ENCODE measurements at places on chromosomes 2 and 18. TPM values are rescaled to one million over a fixed set of nuclear protein-coding genes. Genes with fewer than 3 reads are reported as not detected.
A peak's percentile ranks its signal among the peaks of the same experiment; 100 is the strongest.

GRCh38 chr2:144547494-144547893 lies 27.6 kb upstream of the ZEB2 start:
- no peak for DNase-seq

DNA sequence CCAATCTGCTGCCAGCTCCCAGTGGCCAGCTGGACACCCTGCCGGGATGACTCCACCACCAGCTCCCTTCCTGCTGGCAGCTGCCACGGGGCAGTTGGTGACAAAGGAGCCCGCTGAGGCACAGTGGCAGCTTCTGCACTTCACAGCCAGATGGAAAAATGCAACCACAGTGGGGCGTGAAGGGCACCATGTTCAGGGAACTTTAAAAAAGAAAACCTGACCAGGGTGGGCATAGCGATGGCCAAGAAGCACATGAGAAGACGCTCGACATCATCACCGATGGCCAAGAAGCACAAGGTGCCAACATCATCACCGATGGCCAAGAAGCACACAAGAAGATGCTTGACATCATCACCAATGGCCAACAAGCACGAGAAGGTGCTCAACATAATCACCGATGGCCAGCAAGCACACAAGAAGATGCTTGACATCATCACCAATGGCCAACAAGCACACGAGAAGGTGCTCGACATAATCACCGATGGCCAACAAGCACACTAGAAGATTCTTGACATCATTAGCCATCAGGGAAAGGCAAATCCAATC lies 243.5 kb downstream of the EIPR1 start:
- no peak for DNase-seq

GRCh38 chr18:26133652-26134051 lies at the start of gene PSMA8:
TSS of gene PSMA8 (plus strand) at chr18:26133869. CDS start at chr18:26133966, 97 bp downstream.
- no peak for DNase-seq

- DNase-seq: no peak
Observed at GRCh38 chr2:180653481-180653880, 326.9 kb upstream of the UBE2E3 start.

The LIMS3 gene
- 5.2 TPM for polyA plus RNA-seq

DNA sequence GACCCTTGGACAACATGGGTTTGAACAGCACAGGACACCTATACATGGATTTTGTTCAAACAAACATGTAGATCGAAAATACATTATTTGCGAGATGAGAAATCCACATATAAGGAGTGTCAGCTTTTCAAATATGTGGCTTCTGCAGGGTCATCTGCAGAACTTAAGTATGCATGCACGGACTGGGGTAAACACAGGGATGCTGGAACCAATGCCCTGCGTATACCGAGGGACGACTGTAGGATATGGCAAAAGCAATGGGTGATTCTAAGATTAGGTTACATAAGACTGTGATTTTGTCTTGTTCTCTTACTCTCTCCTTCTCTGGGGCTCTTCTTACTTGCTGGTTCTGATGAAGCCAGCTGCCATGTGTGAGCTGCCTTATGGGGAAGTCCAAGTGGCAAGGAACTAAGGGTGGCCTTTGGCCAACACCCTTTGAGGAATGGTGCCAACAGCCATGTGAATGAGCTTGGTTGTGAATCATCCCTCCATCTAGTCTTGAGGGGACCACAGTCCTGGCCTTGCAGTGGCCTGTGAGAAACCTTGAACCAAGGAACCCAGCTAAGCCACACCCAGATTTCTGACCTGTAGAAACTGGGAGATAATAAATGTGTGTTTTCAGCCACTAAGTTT lies 66.5 kb downstream of the EVA1A start:
- DNase-seq: no peak

GRCh38 chr2:71466301-71467179 lies 13.2 kb downstream of the DYSF start:
- peak; percentile 91 for DNase-seq

DNA sequence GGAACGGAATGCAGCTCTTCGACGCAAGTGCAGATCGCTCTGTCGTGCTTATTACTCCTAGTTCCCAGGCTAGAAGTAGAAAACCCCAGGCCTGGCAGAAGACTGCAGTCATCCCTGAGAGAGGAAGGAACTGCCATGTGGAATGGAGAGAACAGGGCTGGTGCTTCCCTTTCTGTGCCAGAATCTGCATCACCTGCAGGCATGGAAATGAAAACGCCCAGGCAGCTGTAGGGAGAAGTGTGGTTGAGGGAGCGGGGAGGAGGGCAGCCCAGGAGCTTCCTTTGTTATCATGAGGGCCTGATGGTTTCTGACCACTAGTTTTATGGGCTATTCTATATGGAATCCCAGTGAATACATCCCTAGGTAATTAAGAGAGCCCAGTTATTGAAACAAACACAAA lies 79.4 kb upstream of the SMIM21 start:
- no peak for DNase-seq

The PDE11A gene
- polyA plus RNA-seq: 1.7 TPM

The CIDEA gene
- polyA plus RNA-seq: not detected

GRCh38 chr2:172848519-172848918 lies 112.9 kb downstream of the RAPGEF4 start:
- DNase-seq: peak; percentile 92

DNA sequence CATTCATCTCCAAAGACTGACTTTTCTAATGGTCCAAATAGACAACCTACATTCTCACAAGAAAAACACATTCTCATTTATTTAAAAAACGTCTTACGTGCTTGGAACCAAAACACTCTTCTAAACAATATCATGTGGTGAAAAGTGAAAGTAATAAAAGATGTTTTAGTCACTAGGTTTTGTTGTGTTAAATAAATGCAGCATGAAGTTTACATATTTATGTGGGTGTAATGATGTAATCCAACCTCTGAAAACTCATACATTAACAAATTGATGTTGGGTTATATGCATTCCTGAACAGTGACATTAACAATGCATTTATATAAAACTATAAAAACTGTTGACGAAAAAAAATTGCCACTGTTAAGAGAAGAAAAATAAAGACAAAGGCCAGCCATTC lies 55.1 kb upstream of the ACVR2A start:
- DNase-seq: no peak

GRCh38 chr2:15968280-15969178 lies 28.2 kb downstream of the MYCN start:
- no peak for DNase-seq

The MAL gene
- polyA plus RNA-seq: not detected

The KIAA2012 gene
- 0.05 TPM for polyA plus RNA-seq

- DNase-seq: no peak
Observed at GRCh38 chr2:16330571-16330970, 335.1 kb downstream of the CYRIA start.

The RNF181 gene
- polyA plus RNA-seq: 276 TPM

GRCh38 chr2:43251171-43251731 lies 24.8 kb upstream of the ZFP36L2 start:
- DNase-seq: peak; percentile 32

GRCh38 chr18:43526426-43527145 lies 249.3 kb upstream of the SYT4 start:
- DNase-seq: no peak

DNA sequence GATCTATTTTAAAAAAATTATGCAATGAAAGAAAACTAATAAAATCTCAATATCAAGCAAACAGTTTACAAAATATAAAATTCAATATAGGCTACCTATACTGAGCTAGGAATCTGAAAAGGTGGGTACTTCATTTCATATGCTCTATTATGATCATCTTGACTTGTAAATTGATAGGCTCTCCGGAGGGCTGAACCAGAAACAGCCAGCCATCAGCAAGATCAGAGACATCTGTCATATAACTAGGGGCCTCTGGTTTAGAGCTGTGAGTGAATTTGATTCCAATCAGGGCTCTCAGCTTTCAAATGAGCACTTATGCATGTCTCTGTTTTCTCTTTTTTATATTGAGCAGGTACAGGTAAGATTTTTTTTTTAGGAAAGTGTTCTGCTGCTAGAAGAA lies 114.2 kb downstream of the SPHKAP start:
- no peak for DNase-seq

The ARMC9 gene
- 30.0 TPM for polyA plus RNA-seq

The TMSB10 gene
- polyA plus RNA-seq: 1,175 TPM

- no peak for DNase-seq
Observed at GRCh38 chr18:43961722-43962121, 684.4 kb upstream of the SYT4 start.

The DTNA gene
- polyA plus RNA-seq: 34.6 TPM

GRCh38 chr18:21703241-21703820 lies 1.2 kb downstream of the ABHD3 start:
- no peak for DNase-seq

The ZNF892 gene
- 4.7 TPM for polyA plus RNA-seq

The ICOS gene
- not detected for polyA plus RNA-seq

The MREG gene
- polyA plus RNA-seq: 1.3 TPM

The BOLL gene
- polyA plus RNA-seq: 0.21 TPM

DNA sequence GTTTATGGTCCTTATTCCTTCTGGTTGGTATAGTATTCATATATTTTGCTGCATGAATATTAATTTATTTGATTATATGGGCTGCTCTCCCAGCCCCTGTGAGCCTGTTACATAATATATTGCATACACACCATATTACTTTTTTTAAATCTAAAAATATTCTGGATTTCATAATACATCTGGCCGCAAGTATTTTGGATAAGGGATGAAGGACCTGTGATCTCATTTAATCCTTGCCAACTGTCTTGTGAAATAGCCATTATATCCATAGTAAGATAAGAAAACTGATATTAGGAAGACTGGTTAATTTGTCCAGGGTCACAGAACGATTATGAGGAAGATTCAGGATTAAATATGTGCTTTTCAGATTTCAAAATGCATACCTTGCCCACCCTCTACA lies 433.6 kb downstream of the LPIN1 start:
- peak; percentile 76 for DNase-seq

The SLC9A2 gene
- polyA plus RNA-seq: not detected

GRCh38 chr2:146992057-146992456 lies 852.8 kb upstream of the ACVR2A start:
- peak; percentile 43 for DNase-seq

GRCh38 chr18:65329010-65329409 lies 421.8 kb upstream of the CDH7 start:
- no peak for DNase-seq

The PROC gene
- polyA plus RNA-seq: not detected

All from cardiac muscle cell (in vitro differentiated cells and primary cell).